Stimulated activated CD8-positive, alpha-beta memory T cell treated with anti-CD3 and anti-CD28 coated beads, Interleukin-4, amount 100 ng/mL, for 48 hours (primary cell): ENCODE measurements at places on chromosomes 4 and X.

- no peak for DNase-seq
Measured at GRCh38 chr4:41475402-41475801, 62.6 kb upstream of the LIMCH1 start.

GRCh38 chrX:10099411-10099810 lies 57.4 kb upstream of the CLCN4 start:
- no peak for DNase-seq

GRCh38 chrX:42399632-42400024 lies 378.3 kb downstream of the PPP1R2C start:
- no peak for DNase-seq

GRCh38 chr4:41318839-41319530 lies 62.3 kb downstream of the UCHL1 start:
- DNase-seq = no peak

DNA sequence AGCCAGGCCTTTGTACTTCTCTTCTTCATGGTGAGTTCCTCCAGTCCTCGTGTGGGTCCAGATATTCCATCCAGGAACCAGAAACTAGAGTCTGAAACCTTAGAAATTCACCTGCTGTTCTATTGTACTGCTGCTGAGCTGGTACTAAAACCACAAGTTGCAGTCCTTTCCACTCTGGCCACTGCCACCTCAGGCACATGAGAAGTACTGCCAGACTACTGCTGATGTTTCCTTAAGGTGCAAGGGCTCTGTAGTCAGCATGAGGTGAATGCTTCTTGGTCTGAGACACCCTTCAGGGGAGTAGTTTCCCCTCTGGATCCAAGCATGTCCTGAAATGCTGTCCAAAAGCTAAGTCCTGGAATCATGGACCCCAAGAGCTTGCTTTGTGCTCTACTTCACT lies 399.6 kb upstream of the CT83 start:
- DNase-seq = no peak

GRCh38 chrX:40154853-40155588 lies 57.3 kb upstream of the BCOR start:
- DNase-seq = no peak

DNA sequence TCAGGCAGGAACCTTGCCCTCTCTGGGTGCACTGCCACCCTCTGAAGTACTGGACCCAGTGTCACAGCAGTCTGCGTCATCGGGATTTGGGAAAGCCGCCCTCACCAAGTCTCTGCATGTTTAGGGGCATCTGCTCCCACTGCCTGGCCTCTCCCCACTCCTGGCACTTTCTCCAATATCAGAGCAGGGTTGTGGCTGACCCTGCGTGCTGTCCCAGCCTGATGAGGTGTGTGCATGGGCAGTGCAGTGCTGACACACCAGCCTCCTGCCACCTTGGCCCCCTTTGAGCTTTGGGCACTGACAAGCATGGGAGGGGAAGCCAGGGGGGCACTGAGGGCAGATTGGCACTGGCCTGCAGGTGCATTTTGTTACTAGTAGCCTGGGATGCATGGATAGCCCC lies 652.5 kb downstream of the GABRG1 start:
- no peak for DNase-seq

- DNase-seq = no peak
Measured at GRCh38 chrX:154660541-154660940, 7.2 kb upstream of the CTAG2 start.

- no peak for DNase-seq
Measured at GRCh38 chr4:2671267-2671895, 84.8 kb downstream of the TNIP2 start.

GRCh38 chr4:176910646-176911045 lies 117.9 kb upstream of the VEGFC start:
- DNase-seq = no peak

GRCh38 chr4:86357608-86358007 lies 2.2 kb downstream of the MAPK10 start:
- DNase-seq = no peak

DNA sequence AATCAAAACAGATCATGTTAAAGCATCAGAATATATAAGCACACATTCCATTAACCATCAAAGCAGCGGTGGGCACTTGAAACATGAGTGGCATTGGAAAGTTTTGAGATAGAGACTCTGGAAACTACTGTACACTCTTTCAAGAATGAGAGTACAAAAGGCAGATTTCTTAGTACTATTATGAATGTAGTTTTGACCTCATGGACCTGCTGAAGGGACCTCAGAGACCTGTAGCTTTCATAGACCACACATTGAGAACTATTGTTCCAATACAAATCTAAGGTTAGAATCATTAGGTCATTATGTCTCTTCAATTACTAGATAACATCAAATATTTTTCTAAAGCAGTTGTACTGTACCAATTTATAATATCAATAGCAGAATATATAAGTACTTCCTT lies 283.6 kb downstream of the RPA4 start:
- DNase-seq = no peak

- DNase-seq = no peak
Measured at GRCh38 chr4:6939761-6940743, 30.4 kb downstream of the TBC1D14 start.

DNA sequence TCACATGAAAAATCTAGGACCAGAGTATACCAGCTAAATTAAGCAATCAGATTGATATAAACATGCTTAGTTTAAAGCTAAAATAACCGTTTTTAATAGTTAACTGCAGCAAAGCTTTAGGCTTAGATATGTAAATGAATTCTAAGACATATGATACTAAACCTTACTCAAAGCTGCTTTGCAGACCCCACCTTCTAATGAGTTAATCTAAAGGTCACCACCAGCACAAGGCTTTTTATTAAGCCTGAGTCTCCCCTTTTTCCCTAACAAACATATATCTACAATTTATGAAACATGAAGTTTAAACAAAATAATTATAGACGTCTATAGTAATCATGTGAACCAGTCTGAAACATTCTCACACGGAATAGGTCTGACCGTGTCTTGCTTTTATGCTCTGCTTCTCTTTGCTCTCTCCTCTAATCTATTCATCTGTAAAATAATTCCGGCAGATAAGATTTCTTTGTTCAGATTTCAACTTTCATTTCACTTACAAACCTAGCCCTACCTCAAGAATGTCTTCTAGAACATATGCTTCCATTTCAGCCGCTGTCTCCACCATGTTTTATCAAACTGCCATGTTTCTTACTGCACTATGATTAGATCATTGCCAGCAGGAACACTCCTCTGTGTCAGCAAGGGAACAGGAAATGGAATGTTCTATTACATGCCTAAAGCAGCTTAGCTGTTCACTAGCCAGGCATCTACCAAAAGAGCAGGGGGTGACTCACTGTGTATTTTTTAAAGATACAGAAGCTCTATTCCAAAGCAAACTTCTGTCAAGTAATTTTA lies 35.9 kb downstream of the ANKRD17 start:
- peak; percentile 39 for DNase-seq

- no peak for DNase-seq
Measured at GRCh38 chr4:23932901-23933308, 43.1 kb upstream of the PPARGC1A start.

- no peak for DNase-seq
Measured at GRCh38 chrX:152912106-152912505, 14.2 kb downstream of the ZNF185 start.

GRCh38 chr4:16764622-16765021 lies 133.8 kb downstream of the LDB2 start:
- no peak for DNase-seq

DNA sequence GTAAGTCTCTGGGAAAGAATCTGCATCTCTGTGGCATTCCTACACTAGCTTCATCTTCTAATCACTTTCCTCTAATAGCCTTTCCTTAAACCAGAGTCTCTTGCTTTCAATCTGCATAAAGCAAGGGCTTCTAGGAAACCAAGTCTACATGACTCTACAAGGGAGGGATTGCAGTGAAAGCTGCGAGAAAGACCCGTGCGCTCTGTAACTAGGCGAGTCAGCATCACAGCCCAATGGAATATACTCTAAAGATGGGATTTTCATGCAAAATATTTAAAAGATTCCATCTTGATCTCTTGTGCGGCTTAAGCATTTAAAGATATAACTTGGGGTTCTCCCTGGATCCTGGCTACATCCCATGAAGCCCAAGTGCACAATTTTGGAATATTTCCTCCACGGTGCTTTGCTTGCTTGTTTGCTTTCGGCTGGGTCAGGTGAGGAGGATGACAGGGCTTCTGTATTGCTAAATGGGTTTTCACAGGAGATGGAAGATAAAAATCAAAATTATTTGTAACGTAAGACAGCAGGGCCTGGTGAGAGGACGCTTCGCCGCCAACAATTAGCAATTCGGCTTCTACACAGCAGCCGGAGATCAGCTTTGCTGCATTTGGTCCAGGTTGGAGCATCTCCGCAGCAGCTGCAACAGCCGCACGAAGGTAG lies 687 bp upstream of the GRIA2 start:
- DNase-seq = no peak

DNA sequence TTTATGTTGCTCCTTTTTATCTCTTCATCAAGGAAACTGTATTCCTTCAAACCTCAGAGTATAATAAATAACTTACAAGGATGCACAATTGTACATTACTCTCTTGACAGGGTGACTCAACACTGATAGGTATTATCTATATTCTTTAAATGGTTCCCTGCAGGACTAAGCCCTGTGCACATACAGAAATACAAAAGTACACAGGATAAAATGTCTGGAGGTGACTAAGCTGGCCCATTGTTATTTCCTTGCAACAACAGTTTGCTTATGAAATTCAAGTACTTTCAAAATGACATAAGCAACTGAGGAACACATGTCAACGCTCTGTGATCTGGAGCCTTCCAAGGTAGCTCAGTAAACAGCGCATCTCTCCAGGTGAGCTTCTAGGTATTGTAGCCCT lies 83.8 kb upstream of the RPL34 start:
- no peak for DNase-seq

- DNase-seq = no peak
Measured at GRCh38 chr4:141635736-141636081, 674 bp upstream of the IL15 start.

DNA sequence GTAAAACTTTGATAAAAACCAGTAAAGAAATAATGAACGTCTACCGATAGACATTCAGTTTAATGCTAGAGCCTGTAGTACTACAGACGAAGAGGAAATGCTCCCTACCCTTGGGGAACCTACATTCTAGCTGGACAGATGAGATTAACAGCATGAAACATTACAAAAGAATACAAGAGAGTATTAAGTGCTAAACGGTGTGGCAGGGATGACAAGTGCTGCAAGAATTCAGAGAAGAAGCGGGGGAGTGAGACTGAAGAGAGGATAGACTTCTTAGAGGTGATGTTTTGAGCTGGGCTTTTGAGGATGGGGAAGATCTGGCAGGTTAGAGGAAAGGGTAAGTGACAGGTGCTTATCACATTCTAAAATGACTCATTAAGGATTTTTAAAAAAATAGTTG lies 52.6 kb upstream of the ESX1 start:
- no peak for DNase-seq

GRCh38 chr4:176902710-176903323 lies 110.1 kb upstream of the VEGFC start:
- no peak for DNase-seq

GRCh38 chr4:84708406-84709135 lies 125.6 kb downstream of the CDS1 start:
- DNase-seq = no peak

DNA sequence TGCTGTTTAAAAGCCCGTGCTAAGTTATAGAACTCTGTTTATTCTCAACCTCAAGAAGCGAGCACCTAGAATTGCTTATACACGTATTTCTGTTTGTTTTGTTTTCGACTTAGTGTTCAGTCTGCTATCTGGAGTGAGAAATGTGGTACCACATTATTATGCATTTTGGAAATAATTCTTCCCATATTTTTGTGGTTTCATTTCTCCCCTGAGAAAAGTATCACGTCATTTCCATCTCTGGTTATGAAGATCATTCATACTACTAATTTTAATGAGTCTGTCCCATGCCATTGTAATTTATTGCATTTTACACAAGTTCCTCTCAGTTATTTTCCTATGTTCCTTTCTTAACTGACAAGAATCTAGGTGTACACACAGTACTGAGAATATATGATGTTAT lies 186.0 kb downstream of the DCHS2 start:
- no peak for DNase-seq

DNA sequence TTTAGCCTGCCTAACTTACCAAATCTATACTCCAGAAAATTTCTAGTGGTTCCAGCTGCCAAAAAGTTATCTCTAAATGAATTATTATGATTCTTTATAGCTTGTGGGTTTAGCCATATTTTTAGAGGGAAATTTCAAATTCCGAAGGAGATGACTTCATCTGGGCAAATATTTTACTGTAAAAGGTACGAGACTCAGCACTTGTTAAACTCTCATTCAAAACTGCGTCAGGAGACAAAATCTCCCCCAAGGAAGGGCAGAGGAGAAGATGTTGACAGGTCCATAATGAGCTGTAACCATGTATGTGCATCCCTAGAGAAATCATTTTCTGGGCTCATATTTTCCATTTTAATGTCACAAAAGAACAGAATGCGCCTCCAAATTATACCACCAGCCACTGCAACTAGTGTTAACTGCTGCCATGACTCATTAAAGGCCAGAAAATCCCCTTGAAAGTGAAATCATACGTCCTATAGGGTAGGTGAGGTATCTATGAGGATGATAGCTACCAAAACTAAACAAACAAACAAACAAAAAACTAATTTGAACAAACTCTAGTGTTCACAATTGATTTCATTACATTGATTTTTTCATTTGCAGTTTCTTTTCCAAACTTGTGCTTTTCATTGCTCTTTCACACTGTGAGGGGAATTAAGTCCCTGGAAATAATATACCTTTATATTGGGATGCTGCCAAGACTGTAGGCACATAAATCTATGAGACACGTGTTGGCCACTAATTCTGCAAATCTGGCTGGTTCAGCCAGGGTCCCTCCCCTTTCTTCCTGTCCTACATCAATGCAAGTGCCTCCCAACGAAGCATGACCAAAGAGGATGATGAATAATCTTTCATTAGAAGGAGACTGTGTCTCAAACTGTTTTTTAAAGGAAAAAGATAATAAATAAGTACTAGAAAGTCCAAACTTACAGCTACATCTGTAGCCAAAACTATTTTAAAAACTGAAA lies 85.8 kb downstream of the ARHGAP6 start:
- no peak for DNase-seq

- no peak for DNase-seq
Measured at GRCh38 chr4:82984459-82984858, 26.2 kb downstream of the LIN54 start.

GRCh38 chrX:81996166-81996565 lies 794.3 kb downstream of the SH3BGRL start:
- no peak for DNase-seq

DNA sequence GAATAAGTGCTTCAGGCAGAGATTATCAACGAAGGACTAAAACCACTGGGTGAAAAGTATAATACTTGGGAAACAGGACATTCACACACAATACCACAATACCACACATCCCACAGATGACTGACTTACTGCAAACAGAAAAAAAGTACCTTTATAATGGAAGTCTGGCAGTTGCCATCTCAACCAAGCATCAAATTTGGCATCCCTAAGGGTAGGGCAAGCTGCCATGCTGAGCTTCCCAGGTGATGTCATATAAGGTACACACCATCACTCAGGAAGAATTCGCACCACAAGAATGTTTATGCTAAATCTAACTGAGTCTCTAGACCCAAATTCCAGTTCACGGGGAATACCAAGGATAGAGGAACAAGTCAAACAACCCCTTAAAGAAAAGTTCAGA lies 9.1 kb downstream of the QDPR start:
- no peak for DNase-seq
